ENCODE measurements at places on chromosomes 7 and 10.

DNA sequence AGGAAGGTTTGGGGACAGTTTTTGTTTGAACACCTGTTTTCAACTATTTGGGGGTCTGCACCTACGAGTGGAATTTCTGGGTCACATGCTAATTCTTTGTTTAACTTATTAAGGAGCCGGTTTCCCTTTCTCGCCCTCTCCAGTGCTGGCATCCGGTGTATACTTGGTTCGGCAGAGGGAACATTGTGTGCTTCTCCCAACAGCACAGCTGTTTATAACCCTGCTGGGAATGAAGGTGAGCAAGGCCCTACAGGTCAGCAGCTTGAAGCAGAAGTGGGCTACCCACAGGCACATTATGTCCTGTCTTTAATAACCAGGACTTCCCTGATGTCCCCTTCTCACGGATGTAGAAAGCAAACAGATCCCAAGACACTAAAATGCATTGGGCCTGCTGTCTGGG is 87.5 kb upstream of the PDCD4 start:
- no peak for DNase-seq

DNA sequence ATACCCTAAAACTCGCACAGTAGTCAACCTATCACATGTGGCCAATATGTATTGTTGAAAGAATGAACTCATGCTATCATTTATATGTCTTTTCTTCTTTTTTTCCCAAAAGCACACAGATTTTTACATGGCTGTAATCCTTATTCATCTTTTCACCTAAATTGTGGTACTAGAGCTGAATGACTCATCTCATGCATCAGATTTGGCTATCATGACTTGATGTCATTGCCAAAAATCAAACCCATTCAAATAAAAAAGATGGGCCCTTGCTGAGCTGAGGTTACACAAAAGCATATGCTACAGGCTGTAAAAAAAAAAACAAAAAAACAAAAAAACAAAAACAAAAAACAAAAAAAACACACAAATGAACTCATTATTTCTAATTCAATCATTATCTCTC is 3.3 kb upstream of the LMOD2 start:
- no peak for DNase-seq

- DNase-seq, result peak; percentile 35
These were observed 98.0 kb downstream of the NPY start for GRCh38 chr7:24381894-24382505.

GRCh38 chr7:127891144-127891543 is 140.1 kb downstream of the LRRC4 start:
- DNase-seq, result no peak

DNA sequence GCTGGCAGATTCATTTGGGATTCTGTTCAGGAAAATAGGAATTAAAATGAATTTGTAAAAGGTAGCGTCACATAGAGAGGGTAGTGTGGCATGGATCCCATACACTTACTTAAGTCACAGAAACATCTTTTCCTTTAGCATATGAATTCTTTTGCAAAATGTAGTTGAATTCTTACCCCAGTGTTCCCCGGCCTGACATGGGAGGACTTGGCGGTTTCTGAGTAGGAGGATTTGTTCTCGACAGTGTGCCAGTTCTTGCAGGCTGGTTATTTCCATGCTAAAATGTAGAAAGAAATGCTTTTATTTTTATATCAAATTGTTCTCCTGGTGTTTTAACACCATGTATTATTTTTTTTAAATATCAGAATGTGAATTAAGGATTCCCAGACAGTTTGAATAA is 72.6 kb downstream of the PDSS1 start:
- DNase-seq, result no peak

DNA sequence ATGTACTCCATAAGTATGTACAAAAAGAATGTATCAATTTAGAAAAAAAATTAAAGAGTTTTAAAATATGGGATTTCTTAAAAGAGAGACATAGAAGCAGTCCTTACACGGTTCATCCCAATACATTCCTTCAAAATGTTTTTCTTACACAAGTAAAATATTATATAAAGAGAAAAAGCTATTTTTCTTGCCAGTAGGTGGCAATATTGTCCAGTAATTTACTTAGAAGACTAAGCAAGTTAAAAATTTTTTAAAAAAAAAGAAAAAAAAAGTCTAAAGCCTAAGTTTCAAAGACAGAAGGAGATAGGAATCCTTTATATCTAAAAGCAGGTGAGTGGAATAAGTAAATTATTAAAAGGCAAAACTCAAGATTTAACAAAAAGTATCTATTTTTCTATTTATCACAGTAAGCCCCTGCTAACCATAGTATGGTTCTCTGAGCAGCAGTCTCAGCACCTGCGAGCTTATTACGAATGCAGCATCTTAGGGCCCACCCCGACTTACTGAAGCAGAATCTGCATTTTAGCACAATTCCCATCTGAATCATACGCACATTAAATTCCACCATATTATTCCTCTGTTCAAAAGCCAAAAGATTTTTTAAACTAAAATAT is 240.6 kb downstream of the DGKI start:
- DNase-seq, result peak; percentile 42

DNA sequence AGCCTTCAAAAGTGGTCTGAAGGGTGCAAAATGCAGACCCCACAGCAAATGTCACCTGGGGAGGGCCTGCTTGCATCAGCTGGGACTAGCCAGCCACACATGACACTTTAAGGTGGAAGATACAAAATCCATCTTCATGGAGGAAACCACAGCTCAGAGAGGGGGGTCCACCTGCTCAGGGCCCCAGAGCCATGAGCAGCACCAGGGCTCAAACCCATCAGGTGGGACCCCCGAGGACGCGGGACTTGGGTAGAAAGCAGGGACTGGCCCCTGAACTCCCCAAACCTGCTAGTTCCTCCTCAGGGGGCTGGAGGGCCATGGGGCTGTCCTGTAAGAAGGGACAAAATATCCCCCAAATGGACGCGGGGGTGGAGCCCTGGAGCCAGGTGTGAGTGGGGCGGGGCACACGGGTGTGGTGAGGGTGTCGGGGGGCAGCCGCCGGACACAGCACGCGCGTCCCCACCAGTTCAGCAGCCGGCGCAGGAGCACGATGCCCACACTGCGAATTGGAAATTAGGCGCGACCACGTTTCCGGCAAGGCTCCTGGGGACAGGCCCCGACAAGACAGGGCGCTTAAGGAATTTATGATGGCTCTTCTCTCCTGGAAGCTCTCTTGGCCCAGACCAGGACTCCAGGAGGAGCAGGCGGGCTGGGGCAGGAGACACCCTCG is 8.0 kb downstream of the PDGFA start:
- no peak for DNase-seq

DNA sequence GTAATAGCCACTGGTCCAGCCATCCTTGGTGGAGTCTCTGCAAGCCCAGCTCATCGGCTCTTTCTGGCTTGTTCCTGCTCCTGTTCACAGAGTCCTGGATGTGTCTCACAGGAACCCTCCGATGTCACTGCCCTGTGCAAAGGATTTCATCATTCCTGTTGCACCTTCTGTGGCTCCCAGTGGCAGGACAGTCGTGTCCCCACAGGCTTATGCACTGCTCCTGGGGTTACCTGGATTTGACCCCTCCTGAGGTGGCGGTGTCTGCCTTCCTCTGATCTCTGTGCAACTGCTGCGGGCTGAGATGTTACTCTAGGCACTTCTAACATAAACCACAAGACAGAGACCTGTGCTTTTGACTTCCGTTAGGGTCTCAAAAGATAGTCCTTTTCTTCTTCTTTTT is 30.6 kb downstream of the APBB1IP start:
- no peak for DNase-seq

GRCh38 chr7:70410134-70410750 is 721.7 kb upstream of the GALNT17 start:
- no peak for DNase-seq

GRCh38 chr10:117005527-117006055 is 604 bp upstream of the SHTN1 start:
- DNase-seq, result peak; percentile 26

DNA sequence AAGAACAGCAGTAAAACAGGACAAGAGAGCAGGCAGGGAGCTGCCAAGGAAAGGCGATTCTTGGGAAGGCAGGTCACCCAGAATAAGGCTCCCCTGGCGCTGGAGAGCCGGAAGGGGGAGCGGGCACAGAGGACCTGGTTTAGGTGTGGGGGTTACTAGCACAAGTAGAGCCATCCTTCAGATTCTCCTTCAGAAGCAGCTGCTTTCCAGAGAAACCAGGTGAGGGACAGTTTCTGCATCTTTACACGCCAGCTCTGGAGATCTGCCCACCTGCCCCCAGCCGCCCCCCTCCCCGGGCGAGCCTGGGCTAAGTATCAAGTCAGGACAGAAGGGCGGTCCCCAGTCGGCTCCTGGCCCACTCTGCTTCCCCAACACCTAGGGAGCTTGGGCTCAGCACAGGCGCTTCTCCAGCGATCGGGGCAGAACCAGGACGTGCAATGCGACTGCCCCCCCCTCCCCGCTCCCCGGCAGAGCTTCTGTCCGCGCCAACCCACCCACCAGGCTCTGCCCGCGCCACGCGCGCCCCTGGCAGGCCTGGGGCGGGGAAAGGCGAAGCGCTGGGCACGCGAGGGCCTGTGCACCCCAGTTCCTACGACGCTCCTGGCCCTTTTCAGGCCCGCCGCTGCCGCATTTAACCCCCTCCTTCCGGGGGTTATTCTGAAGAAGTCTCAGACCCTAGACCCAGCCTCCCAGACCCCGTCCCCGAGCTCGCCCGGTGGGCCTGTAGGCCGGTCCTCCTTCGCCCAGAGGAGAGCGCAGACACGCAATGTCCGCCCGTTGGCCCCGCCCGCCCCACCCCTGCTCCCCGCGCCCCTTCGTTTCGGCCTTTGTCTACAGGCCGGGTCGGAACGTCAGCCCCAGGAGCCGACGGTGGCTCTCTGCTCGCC is 4.4 kb upstream of the EN2 start:
- DNase-seq, result no peak

- no peak for DNase-seq
These were observed 26.4 kb downstream of the KIAA1549 start for GRCh38 chr7:138954545-138955475.

GRCh38 chr10:131259535-131259934 is 52.0 kb downstream of the TCERG1L start:
- no peak for DNase-seq

DNA sequence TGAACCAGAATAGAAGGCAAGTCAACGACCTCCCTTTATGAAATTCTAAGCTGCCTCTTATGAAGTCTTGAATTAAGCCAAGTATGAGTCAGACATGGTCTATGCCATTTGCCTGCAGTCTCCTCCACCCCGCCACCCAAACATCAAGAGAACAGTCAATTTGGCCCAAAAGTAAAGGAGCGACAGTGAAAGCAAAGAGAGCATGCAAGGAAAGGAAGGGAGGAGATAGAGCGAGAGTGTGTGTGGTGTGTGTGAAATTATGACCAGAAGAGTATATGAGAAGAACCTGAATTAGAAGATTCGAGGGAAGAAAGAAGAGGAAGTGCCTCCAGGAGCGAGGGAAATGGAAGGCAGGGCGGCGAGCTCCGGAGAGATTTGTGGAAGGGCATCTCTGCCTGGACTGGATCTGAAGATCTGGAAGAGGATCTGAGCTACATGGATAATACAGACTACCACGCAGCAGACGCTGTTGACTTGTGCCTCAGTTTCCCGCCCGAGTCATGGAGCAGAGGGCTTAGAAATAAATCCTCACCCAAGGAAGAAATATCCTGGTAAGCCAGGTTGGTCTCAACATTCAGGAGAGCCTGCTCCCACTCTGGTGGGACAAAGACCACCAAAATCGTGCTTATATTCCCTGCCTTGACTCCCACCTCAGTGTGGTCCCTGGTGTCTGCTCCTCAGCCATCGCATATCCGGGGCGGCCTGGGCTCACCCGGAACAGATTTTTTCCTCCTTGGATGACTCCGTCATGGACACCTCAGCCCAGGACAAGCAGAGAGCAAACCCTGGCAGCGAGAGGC is 459 bp downstream of the ZDHHC6 start:
- no peak for DNase-seq

DNA sequence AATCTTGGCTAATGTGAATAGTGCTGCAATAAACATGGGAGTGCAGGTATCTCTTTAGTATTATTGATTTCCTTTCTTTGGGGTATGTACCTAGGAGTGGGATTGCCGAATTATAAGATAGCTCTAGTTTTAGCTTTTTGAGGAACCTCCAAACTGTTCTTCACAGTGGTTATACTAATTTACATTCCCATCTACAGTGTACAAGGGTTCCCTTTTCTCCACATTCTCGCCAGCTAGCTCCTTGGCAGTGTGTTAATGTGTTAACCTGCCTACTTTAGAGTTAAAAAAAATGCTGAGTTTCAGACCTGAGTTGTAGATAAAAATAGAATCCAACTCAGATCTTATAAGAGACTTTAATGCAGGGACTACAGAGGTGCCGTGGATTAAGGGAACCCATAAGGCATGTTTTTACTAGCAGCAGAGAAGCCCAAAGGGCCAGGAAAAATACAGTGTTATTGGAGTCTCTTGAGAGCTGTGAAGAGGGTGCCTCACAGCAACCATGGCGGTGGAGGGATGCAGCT is 35.4 kb downstream of the CDK13 start:
- DNase-seq, result no peak

- no peak for DNase-seq
These were observed 33.4 kb upstream of the C1GALT1 start for GRCh38 chr7:7148798-7149481.

DNA sequence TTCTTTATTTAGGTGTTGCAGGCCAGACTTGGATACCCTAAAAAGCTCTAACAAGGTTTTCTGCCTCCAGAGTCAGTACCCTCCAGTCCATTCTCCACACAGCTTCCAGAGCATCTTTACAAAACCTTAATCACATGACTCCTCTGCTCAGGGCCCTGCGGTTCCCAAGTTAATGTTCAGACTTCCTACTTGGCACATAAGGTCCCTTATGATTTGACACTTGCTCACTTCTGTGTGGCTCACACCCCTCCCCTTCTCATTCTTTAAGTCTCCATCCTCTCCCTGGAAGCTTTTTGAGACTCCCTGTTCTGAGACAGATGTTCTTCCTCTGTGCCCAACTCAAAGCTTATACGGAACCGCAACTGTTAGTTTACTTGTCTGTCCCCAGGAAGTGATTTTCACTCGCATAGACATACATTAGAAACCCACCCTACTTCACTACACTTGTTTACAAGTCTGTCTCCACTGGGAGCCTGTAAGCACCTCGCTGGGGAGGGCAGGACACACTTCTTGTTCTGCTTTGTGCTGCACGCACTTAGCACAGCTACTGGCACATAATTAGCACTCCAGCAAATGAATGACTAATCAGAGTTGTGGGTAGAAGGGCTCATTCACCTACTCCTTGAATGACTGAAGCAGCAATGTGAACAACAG is 154.3 kb upstream of the LAMB4 start:
- DNase-seq, result no peak

DNA sequence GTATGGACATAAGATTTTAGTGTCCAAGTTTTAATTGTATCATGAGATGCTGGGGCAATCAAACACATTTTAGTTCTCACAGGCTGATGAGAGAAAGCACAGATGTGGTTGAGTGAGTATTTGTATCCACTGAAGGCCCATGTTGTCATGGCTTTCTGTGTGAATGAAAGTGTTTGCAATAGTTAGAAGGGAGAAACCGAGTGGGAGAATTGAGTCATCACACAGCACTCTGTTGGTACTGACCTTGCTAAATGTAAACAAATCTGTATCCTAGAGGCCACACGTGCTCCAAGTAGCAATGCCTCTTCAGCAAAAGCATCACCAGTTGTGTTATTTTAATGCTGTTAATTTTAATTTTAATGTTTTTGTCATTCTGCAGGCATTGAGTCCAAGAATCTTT is 121.2 kb downstream of the EMX2 start:
- no peak for DNase-seq

GRCh38 chr7:101816595-101817470 is 593 bp upstream of the CUX1 start:
- peak; percentile 46 for DNase-seq

Measured in COR-L47 (cell line).